ENCODE measurements at places on chromosomes 11 and 22.

GRCh38 chr11:128053981-128054931, 533.1 kb downstream of the ETS1 start:
- DNase-seq, result no peak

DNA sequence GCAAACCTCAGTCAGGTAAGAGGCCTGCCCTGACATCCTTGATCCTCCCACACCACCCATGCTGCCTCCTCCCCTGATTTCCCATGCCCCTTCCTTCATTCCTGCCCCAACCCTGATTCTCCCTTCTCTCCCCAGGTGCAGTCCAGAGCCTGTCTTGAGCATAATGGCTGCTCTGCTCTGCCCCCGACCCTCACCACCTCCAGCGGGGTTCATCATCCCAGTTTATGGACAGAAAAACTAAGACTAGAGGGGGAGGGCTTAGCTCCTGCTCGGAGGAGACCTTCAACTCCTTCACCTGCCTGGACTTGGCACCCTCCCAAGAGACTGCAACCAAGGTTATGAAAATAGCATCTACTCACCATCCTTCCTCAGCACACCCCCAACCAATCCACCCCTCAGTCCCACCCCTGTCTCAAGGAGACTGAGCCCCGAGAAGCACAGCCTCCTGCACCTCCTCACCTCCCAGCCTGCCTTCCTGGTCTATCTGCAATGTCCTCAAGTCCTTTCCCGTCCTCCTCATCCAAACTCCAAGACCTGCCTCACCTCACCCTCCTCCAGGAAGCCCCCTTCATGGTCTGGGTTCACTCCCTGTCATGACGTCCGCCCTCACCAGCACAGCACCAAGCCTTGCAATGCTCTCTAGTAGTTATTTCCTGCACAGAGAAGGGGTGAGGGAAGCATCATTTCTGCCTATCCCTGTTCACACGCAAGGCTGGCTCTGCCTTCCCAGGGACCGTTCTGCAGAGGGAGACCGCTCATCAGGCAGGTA, 103.1 kb downstream of the PDE2A start:
- no peak for DNase-seq

GRCh38 chr11:288478-289397, at the start of gene PGGHG:
PGGHG (plus strand) TSS chr11:289126; CDS start chr11:289817, 691 bp downstream.
- DNase-seq, result peak; percentile 77

DNA sequence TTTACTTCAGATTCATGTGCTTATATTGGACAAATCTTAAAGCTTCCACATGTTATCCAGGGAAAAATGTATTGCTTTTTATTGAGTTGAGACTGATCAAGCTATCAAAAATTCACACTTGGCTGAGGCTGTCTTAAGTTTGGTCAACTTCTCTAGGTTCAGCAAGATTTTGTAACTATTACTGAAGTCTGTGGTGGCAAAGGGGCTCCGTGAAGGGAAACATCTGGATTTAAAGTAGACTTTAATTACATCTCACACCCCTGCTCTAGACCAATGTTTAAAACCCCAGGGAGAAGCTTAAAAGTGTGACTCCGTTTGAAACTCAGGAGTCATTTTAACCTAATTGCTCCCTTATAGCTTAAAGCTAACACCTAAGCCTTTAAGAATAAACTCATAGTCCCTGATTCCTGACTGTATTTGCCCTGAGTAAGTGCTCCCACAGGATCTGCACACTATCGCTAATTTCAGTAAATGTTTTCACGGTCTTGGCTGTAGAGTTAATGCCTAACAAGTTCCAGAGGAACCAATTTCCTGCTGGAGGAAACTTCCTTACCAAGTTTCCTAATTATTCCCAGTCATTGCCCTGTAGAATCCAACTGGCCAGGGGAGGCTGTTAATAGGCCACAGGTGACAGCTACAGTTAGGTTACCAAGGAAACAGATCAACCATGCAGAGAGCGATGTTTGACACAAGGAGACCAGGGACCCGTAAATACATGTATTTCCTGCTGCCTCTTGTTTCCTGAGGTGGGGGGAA, 40.5 kb downstream of the OR10A6 start:
- no peak for DNase-seq

DNA sequence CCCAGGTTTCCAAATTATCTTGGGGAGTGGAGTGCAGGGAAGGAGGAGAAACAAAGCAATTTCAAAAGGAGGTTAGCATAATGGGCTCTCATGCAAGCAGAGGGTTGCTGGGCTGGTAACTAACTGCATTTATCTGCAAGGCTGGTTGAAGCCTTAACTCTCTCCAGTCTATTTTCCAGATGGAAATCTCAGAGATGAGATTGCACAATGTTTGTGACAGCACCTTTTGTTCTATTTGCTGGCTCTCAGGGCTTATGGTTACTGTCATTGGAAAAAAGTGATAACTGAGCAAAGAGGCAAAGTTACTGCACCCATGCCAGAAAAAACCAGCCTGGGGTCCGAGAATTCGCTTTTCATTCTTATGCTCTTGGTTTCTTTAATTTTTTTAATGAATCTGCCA, 33.2 kb downstream of the ABCC8 start:
- no peak for DNase-seq

- DNase-seq, result no peak
Measured at GRCh38 chr22:19912271-19912999, 29.1 kb upstream of the COMT start.

- no peak for DNase-seq
Measured at GRCh38 chr11:13984616-13985450, 22.3 kb downstream of the SPON1 start.

DNA sequence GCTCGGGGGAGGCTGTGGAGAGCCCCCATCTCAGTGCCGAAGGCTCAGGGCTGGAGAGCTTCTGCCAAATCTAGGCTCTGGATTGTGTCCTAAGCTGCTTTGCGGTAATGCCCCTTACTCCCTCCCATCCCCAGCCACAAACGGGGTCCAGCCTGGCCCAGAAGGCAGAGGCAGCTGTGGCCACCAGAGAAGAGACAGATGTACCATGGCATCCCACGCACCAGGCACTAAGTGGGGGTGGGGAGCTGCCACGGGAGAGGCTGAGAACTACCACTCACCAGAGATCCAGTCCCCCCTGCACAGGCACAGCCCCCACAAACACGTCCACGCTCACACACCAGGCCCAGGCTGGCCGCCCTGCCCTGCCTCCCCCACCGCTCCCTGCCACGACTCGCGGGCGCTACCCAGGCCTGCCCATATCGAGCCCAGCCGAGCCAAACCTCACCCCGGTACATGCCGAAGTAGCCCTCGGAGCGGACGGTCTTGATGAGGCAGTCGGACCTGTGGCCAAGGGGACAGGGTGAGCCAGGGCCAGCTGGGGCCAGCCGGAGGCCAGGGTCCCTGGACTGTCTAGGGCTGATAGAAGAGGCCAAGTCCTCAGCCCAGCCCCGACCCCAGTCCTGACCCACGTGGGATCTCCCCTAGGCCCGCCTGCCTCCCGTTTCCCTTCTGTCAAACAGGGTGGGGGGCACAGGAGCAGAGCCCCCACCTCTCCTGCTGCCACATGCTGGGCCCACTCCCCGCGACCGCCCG, 3.9 kb downstream of the SLC25A22 start:
- no peak for DNase-seq

DNA sequence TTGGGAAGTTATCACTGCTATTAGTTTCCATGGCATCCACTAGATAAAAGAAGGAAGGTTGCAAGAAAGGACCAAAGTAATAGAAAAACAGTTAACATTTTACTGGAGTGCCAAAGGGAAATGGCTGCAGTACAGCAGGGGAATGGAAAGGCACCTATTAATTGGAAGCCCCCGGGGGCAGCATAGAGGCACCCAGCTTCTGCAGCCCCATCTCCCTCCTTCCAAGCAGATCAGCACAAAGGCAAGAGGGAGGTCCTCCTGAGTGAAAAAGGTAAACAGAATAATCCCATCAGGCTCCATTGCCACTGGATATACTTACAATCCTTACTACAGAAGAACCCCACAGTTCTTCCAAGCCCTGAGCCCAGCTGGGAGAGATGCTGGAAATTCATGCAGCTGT, 887.1 kb downstream of the DLG2 start:
- no peak for DNase-seq

DNA sequence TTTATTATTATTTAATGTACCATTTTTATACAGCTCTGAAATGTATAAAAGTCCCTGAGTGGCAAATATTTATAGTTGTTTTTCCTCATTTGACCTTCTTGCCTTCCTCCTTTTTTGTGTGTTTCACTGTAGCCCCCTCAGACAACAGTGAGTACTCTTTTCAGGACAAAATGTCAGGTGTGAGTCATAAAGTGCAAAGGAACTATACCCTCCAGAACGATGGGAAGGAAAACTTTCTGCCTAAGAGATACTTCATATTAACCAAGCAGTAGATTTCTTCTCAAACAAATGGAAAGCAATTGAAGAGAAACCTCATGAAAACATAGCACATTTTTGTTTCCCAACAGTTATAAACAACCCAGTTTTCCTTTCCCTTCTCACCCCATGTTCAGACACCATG, 16.1 kb upstream of the MS4A7 start:
- no peak for DNase-seq

DNA sequence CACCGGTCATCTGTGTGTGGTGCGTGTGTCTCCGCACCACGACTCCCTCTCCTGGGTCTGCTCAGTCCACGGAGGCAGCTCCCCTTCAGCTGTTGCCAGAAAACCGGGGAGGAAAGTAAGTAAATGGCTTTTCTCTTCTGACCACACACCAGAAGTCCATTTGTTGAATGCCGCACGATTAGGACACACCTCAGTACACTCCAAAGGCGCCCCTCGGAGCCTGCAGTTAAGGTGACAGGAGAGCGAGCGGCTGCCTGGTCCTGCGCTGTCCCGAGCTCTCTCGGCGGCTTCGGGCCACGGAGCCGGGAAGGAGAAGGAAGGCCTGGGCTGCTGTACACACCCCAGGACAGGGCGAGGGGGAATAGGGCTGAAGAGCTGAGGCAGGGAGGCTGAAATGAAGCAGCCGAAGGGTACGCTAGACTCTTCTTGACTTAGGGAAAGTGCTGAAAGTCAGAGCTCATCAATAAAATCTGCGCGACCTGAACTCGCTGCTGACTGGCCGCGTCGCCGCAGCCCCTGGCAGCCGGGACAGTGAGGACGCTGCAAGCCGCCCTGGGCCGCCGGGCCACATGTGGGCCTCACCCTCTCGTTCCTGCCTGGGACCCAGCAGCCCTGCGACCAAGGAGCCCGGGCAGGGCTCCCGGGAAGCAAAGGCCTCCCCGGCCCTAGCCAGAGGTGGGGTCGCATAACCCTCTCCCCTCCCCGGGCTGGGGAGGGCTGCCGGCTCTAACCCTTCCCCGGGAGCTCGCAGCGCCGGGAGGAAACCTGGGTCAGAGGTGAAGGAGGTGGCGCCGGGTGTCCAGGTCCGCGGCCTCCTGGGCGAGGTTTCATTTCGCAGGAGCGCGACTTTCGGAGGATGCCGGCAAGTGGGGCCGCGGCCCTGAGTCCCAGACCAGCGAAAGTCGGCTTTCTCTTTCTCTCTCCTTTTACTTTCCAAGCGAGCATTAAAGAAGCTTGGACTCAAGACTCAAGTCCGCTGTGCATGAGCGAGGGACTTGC, 1.6 kb upstream of the PAX6 start:
- no peak for DNase-seq

- DNase-seq, result no peak
Measured at GRCh38 chr11:116881143-116881542, 43.7 kb upstream of the APOA1 start.

DNA sequence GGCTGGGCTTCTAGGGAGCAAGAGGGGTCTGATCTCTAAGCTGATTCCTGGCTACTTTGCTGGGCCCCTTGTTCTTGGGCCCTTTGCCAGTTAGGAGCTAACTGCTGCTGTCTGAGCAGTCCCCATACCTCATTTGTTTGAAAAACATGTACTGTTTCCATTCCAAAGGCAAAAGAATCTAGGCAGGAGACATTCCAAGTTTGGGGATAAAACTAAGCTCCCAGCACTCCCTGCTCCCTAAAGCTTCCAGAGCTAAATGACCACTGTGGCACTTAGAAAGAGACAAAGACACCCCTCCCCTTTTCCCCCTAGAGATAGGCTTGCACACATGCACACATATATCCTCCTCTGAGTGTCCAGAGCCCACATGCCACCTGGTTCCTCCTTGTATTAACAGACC, 22.7 kb upstream of the RRM1 start:
- no peak for DNase-seq

DNA sequence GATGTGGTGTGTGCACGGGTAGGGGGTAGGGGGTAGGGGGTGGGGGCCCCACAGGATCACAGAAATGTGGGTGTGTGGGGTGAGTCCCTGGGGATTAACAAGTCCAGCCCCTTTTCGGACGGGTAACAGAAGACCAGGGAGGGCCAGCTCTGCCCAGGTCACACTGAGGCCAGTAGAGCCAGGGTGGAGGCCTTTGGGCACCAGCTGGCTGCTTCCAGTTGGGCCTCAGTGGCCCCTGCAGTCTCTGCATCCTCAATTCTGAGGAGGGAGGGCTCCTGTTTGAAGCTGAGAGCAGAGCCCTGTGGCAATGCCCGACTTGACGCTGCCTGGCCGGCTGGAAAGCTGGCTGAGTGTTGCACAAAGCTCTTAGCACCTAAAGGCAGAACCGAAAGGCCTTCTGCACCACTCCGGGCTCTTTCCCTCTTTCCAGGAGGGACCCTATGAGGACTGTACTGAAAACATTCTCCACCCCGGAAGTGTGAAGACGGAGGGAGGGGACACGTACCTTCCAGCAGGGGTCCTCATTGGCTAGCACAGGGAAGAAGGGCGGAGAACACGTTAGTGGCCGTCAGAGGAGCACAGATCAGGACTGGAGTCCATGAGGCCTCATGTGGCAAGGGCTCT, 120.4 kb downstream of the PHF21B start:
- DNase-seq, result no peak

- DNase-seq, result no peak
Measured at GRCh38 chr11:121716060-121716459, 263.3 kb upstream of the SORL1-AS1 start.

DNA sequence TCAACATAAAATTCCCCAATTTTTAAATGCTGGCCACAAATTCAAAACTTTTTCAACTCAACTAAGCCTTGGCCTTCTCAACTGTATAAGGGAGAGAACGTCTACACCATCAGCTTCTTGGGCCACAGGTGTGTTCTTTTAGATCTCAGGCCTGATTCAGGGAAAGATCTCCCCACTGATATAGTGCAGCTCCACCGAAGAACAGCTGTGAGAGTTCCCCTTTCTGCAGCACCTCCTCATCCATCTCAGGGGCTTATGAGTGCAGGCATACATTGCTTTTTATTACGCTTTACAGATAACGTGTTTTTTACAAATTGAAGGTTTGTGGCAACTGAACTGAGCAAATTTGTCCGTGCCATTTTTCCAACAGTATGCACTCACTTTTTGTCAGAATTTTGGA, 8.0 kb upstream of the CD82 start:
- DNase-seq, result no peak

- no peak for DNase-seq
Measured at GRCh38 chr11:101987370-101987769, 59.9 kb upstream of the CFAP300 start.

DNA sequence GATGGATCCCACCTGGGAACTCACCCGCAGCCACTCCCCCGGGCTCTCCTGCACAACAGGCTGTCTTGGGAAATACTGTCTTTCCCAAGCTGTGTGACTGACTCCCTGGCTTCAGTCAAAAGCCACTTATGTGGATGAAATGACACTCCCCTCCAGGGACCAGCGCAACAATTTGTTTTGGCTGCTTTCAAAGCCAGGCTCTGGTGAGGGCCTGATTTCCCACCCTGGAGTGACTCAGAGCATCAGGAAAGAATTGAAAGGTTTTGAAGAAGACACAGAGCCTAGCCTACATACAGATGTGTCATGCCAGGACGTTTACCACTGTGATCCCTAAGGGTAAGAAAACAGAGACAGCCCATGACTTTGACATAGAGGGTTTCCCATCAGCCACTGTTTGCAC, 550.5 kb downstream of the MIAT start:
- DNase-seq, result no peak

- no peak for DNase-seq
Measured at GRCh38 chr11:113613619-113614018, 92.5 kb downstream of the TMPRSS5 start.

- no peak for DNase-seq
Measured at GRCh38 chr11:131833366-131833765, 463.0 kb downstream of the NTM start.
